ENCODE measurements at places on chromosomes 12 and 14. TPM values are rescaled to one million over a fixed set of nuclear protein-coding genes. Genes with fewer than 3 reads are reported as not detected.

- DNase-seq: no peak
Measured at GRCh38 chr12:44431647-44432343, 444.3 kb downstream of the NELL2 start.

GRCh38 chr12:51415931-51416330 lies 8.7 kb upstream of the SLC4A8 start:
- DNase-seq: no peak

- no peak for DNase-seq
Measured at GRCh38 chr12:53523131-53523530, 15.8 kb upstream of the NPFF start.

- DNase-seq: no peak
Measured at GRCh38 chr12:122308811-122309210, 42.5 kb upstream of the VPS33A start.

- DNase-seq: no peak
Measured at GRCh38 chr12:52437508-52437907, 3.3 kb upstream of the KRT75 start.

DNA sequence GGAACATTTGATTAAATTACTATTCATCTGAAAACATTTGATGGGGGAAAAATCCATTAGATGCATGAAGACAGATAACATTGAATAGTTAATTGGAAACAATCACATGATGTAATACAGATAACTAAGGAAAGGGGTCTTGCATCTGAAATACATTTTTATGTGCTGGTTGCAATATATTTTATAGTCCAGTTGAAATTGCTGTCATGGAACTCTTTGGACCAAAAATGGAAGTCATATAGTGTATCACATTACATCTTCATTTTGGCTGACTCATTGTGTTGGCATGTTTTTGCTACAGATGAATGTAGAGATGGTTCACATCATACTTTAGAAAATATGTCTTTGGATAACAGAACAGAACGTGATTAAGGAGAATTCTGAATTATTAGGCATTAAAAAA lies 43.0 kb upstream of the GNPNAT1 start:
- DNase-seq: no peak

- no peak for DNase-seq
Measured at GRCh38 chr12:12508612-12509011, 54.1 kb downstream of the DUSP16 start.

DNA sequence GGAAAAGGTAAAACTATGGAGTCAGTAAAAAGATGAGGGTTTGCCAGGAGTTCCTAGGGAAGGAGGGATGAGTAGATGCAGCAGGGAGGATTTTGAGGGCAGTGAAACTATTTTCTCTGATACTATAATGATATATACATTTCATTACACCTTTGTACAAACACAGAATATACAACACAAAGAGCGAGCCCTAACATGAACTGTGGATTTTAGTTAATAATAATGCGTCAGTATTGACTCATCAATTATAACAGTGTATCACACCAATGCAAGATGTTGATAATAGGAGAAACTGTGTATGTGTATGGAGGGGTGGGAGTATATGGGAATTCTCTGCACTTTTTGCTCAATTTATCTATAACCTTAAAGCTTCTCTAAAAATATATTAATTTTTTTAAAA lies 404.3 kb upstream of the NOVA1 start:
- DNase-seq: no peak

- DNase-seq: peak; percentile 2
Measured at GRCh38 chr12:132265056-132265800, 64.2 kb downstream of the GALNT9 start.

- DNase-seq: no peak
Measured at GRCh38 chr12:8905546-8905945, 8.8 kb upstream of the PHC1 start.

Gene DHRS2
- polyA plus RNA-seq: not detected

- no peak for DNase-seq
Measured at GRCh38 chr12:56216461-56216860, 5.3 kb downstream of the RNF41 start.

- no peak for DNase-seq
Measured at GRCh38 chr14:52551696-52552062, 626 bp downstream of the TXNDC16 start.

- no peak for DNase-seq
Measured at GRCh38 chr12:13038491-13039161, 5.6 kb upstream of the FAM234B start.

GRCh38 chr12:65725376-65725775 lies 98.9 kb upstream of the HMGA2 start:
- DNase-seq: no peak

Gene CACNA2D4
- polyA plus RNA-seq: 1.4 TPM

Gene KRT78
- 0.07 TPM for polyA plus RNA-seq

- no peak for DNase-seq
Measured at GRCh38 chr12:95637471-95638155, 86.3 kb upstream of the USP44 start.

Gene CTDSP2
- polyA plus RNA-seq: 31.7 TPM

Gene KRT3
- not detected for polyA plus RNA-seq

GRCh38 chr12:124188561-124189405 lies 106.1 kb upstream of the RFLNA start:
- DNase-seq: peak; percentile 36

- DNase-seq: no peak
Measured at GRCh38 chr12:89514751-89515150, 9.8 kb downstream of the GALNT4 start.

- DNase-seq: no peak
Measured at GRCh38 chr12:92543359-92543758, 159.4 kb upstream of the PLEKHG7 start.

- DNase-seq: no peak
Measured at GRCh38 chr14:30822080-30822571, 52.2 kb upstream of the COCH start.

GRCh38 chr14:38065106-38065762 lies 142.5 kb upstream of the SSTR1 start:
- DNase-seq: no peak
